Bronchus fibroblast of lung (primary cell): ENCODE measurements at places on chromosomes 12 and 14. TPM values are rescaled to one million over a fixed set of nuclear protein-coding genes. Genes with fewer than 3 reads are reported as not detected.

The SMIM41 gene
- total RNA-seq = 0.17 TPM in 1 of 2 replicates, not detected in the other

The ADCY4 gene
- 0.15 and 0.17 TPM in 2 replicates for total RNA-seq

The KLRC2 gene
- not detected in 2 replicates for total RNA-seq

The MAP1LC3B2 gene
- total RNA-seq = 0.17 and 0.30 TPM in 2 replicates

The DAO gene
- total RNA-seq = not detected in 2 replicates

The TAS2R19 gene
- total RNA-seq = 0.30 TPM in 1 of 2 replicates, not detected in the other

The PLEKHG7 gene
- total RNA-seq = not detected in 2 replicates

The CMTM5 gene
- total RNA-seq = 0.67 and 0.89 TPM in 2 replicates

The KRT85 gene
- not detected in 2 replicates for total RNA-seq

The RNU7-1 gene
- not detected in 2 replicates for total RNA-seq

The HVCN1 gene
- total RNA-seq = 4.9 and 9.6 TPM in 2 replicates

The ADAMTS20 gene
- not detected in 2 replicates for total RNA-seq

The EML1 gene
- total RNA-seq = 11.1 and 11.3 TPM in 2 replicates

The HOXC13 gene
- total RNA-seq = under 0.01 TPM in 1 of 2 replicates, not detected in the other

The GNB3 gene
- 1.3 and 2.2 TPM in 2 replicates for total RNA-seq

The JDP2 gene
- total RNA-seq = 59.8 and 67.8 TPM in 2 replicates

The PMEL gene
- total RNA-seq = 0.89 and 1.0 TPM in 2 replicates

The EEF1AKMT3 gene
- 3.9 and 5.4 TPM in 2 replicates for total RNA-seq

The COQ5 gene
- total RNA-seq = 27.1 and 27.6 TPM in 2 replicates

The LRRIQ1 gene
- 0.34 and 2.1 TPM in 2 replicates for total RNA-seq

The OTUB2 gene
- 1.3 TPM in 2 replicates for total RNA-seq

The CCND2 gene
- total RNA-seq = 21.3 and 30.6 TPM in 2 replicates

The KITLG gene
- 20.2 and 22.4 TPM in 2 replicates for total RNA-seq

The GDF11 gene
- 10.9 and 14.3 TPM in 2 replicates for total RNA-seq

The RIPK3 gene
- total RNA-seq = 0.45 and 0.84 TPM in 2 replicates

The PDZRN4 gene
- not detected in 2 replicates for total RNA-seq

The DEPDC4 gene
- 1.5 and 1.9 TPM in 2 replicates for total RNA-seq

The SLCO1B1 gene
- total RNA-seq = not detected in 2 replicates

The MYF5 gene
- not detected in 2 replicates for total RNA-seq

The GPRC5A gene
- total RNA-seq = 6.1 and 7.4 TPM in 2 replicates

The DIO2 gene
- 0.34 and 0.45 TPM in 2 replicates for total RNA-seq

The GRIP1 gene
- total RNA-seq = not detected in 2 replicates

The TSPAN19 gene
- total RNA-seq = under 0.01 TPM in 1 of 2 replicates, not detected in the other

The RASSF8 gene
- 10.1 and 12.9 TPM in 2 replicates for total RNA-seq

The SALL2 gene
- 7.2 and 9.2 TPM in 2 replicates for total RNA-seq

The IL23A gene
- total RNA-seq = 0.15 TPM in 1 of 2 replicates, not detected in the other

The KRT74 gene
- total RNA-seq = not detected in 2 replicates
